ENCODE measurements at places on chromosomes 7 and 10.

DNA sequence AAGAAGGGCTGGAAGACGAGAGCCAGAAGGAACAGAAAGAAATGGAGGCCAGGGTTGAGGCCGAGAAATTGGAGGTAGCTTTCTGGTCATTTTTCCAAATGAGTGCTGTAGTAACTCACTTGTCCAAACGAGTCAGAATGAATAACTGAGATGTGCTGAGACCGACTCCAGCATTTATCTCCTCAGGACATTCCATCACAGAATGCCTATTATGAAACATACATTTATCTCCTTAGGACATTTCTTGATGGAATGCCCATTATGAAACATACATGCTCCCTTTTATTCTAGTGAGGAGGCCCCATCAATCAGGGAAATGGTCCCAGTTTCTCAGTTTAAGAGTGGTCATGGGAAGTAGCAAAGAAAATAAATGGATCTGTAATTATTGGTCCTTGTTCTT, 16.5 kb downstream of the AVL9 start:
- no peak for DNase-seq

DNA sequence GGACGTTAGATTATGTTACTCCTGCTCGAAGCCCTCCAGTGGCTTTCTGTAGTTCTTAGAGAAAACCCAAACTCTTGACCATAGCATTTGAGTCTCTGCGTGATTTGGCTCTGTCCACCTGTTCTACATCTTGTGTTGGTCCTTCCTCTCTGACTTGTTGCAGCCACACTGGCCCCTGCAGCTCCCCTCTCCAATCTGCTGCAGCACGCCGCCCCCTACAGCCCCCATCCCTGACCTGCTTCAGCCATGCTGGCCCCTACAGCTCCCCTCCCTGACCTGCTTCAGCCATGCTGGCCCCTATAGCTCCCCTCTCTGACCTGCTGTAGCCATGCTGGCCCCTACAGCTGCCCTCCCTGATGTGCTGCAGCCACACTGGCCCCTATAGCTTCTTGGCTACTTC, 29.2 kb downstream of the TRRAP start:
- DNase-seq = no peak

- no peak for DNase-seq
Observed at GRCh38 chr10:24952143-24952706, at the start of gene PRTFDC1. TSS of gene PRTFDC1 (minus strand) at chr10:24952606. CDS start at chr10:24952575, 31 bp downstream.

- no peak for DNase-seq
Observed at GRCh38 chr7:44713141-44713540, 35.5 kb upstream of the ZMIZ2 start.

- DNase-seq = no peak
Observed at GRCh38 chr7:503575-504111, 16.0 kb downstream of the PDGFA start.

DNA sequence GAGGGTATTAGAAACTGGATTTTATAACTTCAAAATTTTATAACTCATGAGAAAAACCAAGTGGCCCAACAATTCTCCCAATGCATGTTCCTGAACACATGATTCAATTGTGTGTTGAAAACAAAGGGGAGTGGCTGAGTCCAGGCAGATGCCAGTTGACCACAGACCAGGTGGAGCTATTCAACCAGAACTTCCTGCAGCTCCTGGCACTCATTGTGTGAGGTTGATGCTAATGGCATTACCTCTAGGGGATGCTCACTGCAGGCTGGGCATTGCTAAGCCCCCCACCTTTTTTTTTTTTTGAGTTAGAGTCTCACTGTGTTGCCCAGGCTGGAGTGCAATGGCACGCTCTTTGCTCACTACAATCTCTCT, 20.3 kb downstream of the MYOF start:
- DNase-seq = no peak

DNA sequence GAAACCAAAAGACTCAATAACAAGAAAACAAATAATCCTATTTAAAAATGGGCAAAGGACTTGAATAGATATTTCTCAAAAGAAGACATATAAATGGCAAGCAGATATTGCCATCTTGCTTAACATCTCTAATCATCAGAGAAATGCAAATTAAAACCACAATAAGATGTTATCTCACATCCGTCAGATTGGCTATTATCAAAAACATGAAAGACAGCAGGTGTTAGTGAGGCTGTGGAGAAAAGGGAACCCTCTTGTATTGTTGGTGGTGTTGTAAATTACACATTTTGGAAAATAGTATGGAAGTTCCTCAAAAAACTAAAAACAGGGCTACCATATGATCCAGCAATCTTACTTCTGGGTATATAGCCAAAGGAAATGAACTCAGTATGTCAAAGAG, 25.7 kb downstream of the OPALIN start:
- DNase-seq = no peak

GRCh38 chr10:77827366-77827765, 99.2 kb downstream of the DLG5 start:
- DNase-seq = no peak

DNA sequence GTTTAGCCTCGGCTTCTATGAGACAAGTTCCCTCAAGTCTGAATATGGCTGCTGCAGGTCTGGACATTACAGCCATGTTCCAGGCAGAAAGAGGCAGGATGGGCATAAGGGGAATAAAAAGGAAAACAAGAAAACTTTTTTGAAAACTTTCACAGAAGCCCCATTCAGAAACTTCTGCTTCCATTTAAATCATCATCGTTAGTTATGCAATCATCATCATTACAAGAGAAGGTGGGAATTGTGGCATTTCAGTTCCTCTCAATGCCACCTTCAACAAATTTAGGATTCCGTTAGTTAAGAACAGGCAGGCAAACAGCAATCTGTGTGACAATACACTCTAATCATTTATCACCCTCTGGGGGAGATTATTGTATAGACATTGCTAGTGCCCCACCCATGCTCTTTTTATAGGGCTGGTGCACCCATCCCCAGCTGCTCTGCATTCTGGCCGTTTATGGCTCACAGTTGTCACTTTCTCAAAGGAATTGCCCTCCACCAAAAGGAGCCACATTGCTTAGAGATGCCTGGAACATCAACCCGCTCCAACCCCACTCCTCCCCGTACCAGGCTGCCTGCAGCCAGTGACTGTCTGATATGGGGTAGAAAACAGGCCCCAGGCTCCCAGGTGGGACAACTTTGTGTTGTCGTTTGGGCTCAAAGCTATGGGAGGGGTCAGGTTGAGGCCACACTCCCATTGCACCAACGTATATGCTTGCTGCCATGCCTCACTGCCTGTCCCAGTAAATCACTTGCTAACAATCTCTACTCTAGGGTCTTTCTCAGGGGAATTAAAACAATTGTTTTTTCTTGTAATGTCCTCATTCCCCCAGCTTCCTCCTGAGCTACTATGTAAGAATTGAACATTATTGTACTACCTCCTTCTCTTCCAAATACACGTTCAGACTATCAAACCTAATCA, 24.2 kb downstream of the ITGB8 start:
- DNase-seq = no peak

DNA sequence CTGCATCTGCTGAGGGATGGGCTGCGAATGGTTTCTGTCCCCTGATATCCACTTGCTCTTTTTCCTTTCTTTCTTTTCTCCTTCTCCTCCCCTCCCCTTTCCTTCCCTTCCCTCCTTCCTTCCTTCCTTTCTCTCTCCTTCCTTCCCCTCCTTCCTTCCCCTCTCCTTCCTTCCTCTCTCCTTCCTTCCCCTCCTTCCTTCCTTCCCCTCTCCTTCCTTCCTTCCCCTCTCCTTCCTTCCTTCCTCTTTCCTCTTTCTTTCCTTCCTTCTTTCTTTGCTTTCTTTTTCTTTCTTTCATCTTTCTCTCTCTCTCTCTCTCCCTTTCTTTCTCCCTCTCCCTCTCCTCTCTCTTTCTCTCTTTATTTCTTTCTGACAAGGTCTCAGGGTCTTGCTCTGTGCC, 20.2 kb upstream of the SPDYE1 start:
- DNase-seq = no peak

GRCh38 chr7:131948434-131949053, 392.1 kb upstream of the PODXL start:
- no peak for DNase-seq

DNA sequence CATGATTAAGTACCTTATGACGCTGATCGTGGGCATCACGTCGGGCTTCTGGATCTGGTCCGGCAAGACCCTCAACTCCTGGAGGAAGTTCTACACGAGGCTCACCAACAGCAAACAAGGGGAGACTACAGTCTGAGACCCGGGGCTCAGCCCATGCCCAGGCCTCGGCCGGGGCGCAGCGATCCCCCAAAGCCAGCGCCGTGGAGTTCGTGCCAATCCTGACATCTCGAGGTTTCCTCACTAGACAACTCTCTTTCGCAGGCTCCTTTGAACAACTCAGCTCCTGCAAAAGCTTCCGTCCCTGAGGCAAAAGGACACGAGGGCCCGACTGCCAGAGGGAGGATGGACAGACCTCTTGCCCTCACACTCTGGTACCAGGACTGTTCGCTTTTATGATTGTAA, 2.5 kb downstream of the FZD1 start:
- DNase-seq = no peak

DNA sequence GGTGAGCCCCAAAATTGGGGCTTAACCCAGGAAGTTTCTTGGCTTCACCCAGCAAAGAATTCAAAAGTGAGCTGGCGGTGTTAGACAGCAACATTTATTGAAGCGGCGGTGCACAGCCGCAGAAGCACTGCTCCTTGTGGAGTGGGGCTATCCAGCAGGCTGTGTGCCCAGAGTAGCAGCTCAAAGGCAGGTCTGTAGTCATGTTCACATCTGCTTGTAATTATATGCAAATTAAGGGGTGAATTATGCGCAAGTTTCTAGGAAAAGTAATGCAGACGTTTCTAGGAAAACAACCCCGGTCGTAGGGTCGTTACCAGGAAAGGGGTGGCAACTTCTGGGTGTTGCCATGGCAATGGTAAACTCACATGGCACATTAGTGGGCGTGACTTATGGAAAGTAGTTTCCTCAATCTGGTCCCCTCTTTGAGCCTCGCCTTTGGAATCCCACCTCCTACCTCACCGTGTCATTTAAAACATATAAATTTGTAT, 13.7 kb upstream of the KBTBD2 start:
- no peak for DNase-seq

DNA sequence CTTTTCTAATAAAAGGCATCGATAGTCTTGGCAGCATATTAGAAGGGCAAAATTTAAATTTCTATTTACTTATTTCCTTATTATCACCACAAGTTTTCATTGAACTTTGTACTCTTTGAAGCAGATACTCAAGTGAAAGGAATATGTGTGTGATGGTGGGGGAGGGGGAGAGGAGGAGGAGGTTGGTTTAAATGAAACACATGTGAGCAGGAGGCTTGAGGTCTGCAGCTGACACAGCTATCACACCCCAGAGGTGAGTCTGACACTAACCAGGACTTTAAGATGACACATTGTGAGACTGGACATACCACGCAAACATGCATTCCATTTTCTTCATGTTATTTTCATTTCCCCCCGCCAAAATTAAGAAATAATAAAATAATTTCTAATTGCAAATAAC, 63.3 kb downstream of the CTTNBP2 start:
- DNase-seq = no peak

DNA sequence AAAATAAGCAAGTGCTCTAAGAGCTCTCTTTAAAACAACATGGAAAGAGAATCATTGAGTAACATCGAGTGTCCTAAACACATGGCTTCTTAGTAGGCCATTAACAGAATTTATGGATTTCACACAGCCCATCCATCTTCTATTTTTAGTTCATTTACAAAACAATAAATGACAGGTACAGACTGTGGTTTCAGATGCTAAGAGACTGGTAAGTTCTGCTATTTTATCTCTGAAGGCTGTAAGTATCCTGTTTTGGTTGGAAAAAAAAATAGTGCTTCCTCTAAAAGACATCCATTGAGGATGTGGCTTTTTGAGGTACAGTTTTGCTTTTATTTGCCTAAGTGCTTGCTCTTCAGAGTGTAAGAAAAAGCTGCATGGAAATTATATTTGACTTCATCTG, 27.4 kb upstream of the GNAI1 start:
- no peak for DNase-seq

DNA sequence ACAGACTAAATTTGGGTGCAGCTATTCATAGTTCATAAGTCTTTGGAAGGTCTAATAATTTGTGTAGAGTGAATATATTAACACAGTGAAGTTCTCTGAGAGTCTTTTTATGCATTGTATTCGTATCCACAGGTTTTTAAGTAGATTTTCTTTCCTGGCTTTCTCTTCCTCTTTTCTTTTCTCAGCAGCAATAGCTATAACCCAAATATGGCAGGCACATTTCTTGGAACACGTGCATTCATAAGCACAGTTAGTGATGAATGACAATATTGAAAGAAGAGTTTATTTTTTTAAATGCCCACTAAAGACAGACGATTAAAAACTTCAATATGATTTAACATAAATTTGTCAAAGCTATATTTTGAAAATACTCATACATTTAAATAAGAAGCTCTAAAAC, 220.5 kb upstream of the MBL2 start:
- no peak for DNase-seq

GRCh38 chr7:115476671-115477181, 553.8 kb downstream of the TFEC start:
- no peak for DNase-seq

DNA sequence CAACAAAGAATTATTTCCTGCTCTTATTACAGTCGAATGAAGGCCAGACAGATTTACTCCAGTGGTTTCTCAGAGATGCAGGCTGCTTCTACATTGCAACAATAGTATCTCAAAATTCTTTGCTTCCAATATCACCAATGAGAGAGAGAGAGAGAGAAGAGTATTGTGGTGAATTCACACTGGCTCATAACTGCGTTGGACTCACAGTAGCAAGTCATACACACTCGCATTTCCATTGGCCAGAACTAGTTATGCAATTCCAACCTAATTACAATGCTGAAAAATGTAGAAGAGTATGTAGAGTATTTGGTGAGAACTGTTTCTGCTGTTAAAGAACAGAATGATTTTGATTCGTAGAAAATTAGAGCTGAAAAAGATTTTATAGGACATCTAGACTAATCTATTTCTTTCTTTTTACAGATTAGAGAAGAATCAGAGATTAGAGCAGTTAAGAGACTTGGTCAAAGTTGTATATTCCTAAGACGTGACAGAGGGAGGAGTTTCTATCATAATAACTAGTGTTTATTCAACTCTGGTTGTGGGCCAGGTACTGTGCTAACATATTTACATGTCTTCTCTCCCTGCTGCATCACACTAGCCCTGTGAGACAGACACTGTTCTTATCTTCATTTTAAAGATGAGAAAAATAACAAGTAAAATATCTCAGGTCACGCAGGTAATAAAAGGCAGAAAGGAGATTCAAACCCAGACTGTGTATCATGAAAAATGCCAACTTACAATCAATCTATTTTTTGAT, 34.6 kb upstream of the PDK4 start:
- no peak for DNase-seq

- no peak for DNase-seq
Observed at GRCh38 chr7:13963925-13964324, 25.5 kb downstream of the ETV1 start.

GRCh38 chr7:41328544-41328943, 374.3 kb downstream of the INHBA start:
- no peak for DNase-seq

- no peak for DNase-seq
Observed at GRCh38 chr7:64640504-64640903, 25.4 kb upstream of the ZNF107 start.

Measured in glomerular endothelial cell (primary cell).